Epithelial cell of prostate (primary cell): ENCODE measurements at places on chromosomes 6 and 20.
A peak's percentile ranks its signal among the peaks of the same experiment; 100 is the strongest.

- no peak for DNase-seq
Measured at GRCh38 chr6:116475141-116475540, 14.0 kb downstream of the CALHM6 start.

DNA sequence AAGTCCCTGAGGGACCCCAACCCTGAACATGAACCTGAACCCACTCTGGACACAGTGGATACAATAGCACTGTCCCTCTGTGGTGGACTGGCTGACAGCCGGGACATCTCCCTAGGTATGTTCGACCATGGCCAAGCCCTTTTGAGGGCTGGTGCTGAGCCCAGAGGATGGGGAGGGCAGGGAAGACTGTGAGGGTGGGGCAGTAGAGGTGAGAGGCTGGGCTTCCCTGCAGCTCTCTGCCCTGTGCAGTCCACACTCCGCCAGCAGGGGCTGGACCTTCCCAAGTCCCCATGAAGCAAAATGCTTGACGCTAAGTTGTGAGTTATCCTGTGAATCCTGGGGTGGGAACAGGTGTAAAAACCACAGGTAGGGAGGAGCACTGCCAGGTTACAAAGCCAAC, 11.5 kb downstream of the LPIN3 start:
- no peak for DNase-seq

DNA sequence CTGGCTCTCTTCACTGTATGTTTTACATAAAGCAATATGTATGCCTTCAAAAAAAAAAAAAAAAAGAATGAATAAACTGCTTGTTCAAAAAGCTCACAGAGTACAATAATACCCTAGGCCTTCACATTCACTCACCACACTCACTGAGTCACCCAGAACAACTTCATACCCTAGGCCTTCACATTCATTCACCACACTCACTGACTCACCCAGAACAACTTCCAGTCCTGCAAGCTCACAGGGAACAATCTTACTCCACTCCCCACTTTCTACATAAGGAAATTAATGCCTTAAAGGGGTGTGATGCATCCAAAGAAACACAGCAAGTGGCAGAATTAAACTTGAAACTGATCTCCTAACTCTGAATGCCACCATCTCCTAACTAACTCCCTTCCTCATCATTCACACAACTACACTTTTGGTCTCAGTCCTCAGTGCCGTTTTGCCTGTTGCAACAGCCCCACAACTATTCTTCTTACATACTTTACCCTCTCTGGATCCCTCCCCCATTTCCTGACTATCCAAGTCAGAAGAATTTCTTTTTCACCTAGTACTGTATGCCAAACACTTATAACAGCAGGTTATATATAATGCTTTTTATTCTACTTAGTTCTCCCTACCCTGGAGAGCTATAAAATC, 34.2 kb downstream of the NHSL1 start:
- DNase-seq = peak; percentile 99

DNA sequence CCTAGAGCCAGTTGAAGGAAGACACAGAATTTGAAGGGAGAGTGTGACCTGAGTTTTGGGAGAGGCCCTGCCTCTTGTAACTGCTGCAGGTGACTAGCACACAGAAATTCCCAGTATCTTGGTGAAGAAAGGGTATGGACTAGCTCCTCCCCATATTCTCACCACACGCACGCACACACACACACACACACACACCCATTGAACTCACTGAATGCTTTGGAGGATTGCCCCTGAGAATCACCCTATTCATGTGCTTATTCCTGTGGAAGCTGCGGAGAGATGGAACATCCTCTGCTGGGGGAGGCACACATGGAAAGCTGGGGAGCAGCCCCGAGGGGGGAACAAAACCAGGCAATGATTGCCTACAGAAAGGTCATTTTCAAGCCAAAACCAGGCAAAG, 6.2 kb upstream of the LMBRD1 start:
- no peak for DNase-seq

DNA sequence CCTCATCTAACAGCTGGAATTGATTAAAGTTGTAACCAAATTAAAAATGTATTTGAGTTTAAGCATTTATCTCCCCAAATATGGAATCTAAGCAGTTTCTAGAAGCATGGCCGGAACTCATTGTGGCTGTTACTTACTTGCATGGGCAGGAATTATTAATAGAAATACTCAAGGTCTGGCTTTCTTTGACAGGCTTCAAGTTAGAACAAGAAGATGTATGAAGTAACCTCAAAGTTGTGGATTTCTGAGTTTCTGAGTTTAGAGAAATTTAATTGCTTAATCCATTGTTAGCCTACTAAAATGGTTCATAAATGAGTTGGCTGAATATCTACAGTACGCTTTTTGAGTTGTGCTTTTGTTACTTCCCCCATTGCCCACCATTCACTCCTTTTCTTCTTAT, 7.7 kb downstream of the CARMIL1 start:
- DNase-seq = no peak
